H54 (cell line): ENCODE measurements at places on chromosomes 1 and 21.

GRCh38 chr1:101105877-101106276 lies 80.3 kb upstream of the DPH5 start:
- no peak for DNase-seq

DNA sequence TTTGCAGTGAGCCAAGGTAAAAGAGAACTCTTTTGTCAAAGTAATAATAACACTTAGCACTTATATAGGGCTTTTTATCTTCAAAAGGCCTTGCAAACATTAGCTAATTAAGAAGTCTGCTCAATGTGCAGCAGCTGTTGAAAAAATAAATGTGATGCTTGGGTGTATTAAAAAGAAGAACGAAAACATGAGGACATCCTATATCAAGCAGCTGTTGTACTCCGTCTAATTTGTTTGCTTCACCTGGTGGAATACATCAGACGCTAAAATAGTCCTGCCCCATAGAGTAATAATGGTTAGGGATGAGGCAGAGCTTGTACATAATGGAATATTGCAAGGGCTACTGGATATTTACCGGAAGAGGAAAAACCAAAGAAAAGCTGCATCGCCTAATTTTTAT lies 299.5 kb downstream of the ST6GALNAC3 start:
- no peak for DNase-seq

GRCh38 chr21:40200946-40201345 lies 333.7 kb downstream of the PCP4 start:
- DNase-seq, result no peak

GRCh38 chr21:19785941-19786340 lies 1212.3 kb upstream of the NCAM2 start:
- DNase-seq, result no peak

DNA sequence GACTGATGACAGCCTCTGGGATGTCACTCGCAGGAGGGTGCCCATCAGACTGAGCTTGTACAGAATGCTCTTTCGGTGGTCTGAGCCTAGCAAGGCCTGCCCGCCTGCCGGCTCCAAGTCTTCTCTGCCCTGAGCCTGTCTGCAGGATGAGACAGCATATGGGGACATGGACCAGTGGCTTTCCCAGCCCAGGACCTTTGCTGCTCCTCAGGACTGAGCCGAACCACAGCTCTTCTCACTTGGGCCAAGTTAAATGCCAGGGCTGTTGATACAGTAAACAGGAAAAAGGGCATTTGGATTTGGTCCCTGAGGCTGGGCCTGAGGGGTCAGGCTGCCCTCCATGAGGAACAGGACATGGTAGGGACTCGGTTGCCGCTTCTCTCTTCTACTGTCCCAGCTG lies 64.3 kb upstream of the EPS8L3 start:
- no peak for DNase-seq

GRCh38 chr1:55636696-55637095 lies 421.5 kb upstream of the USP24 start:
- no peak for DNase-seq
